NCI-H1417 (cell line): ENCODE measurements at places on chromosomes 3 and 15.

DNA sequence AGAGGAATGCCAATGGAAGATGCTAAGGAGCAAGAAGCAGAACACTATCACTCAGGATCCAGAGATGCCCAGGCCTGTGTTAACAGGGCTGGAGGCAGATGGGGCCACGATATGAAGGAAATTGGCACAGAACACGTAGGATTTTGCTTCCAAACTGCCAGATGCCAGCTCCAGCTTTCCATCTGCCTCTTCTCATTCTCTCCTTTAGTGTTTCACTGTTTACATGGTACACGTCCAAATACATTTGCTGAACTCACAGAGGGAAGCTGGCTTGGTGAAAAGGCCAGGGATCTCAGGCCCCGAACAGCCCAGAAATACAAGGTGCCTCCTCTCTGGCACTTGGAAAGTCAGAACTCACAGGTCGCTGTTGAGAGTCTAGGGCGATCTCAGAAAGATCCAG is 187.0 kb downstream of the NTRK3 start:
- DNase-seq: no peak

GRCh38 chr15:24696842-24697241 is 21.3 kb downstream of the NPAP1 start:
- DNase-seq: no peak

GRCh38 chr3:18223571-18223970 is 201.6 kb downstream of the SATB1 start:
- DNase-seq: no peak

DNA sequence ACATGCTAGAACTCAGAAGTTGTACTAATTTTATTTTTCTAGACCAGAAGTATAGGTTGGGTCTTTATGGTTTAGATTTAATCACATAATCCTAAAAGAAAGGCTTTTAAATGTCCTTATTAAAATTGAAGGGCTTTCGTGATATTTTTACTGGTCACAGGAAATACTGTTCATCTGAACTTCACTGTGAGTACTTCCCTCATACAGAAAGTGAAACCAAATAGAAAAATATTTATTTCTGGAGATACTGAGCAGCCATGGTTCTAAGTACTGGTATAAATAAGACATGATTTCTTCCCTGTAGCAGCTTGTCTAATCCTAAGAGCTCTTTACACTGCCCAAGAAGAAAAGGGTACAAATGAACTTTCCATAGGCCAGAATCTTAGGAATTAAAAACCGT is 2.0 kb downstream of the SNRK start:
- no peak for DNase-seq

DNA sequence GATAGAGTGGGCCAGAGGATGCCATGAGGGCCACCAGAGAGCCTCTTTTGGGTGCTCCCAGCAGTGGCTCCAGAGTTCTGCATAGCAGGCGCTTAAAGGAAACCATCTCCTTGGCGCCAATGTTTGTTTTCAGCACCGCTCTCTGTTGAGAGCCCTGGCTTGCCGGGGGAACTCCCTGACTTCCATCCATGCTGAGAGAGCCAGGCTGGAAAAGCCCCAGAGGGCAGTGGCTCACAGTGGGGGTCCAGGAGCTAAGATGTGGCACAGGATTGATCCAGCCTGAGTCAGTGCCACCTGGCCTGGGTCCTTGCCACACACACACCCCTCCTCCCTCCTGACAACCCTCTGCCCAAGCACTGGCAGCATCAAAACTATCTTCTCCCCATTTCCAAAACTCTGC is 50.4 kb upstream of the HACD2 start:
- peak; percentile 72 for DNase-seq

GRCh38 chr3:22713936-22714335 is 489.2 kb upstream of the UBE2E2 start:
- peak; percentile 3 for DNase-seq

GRCh38 chr3:14701676-14702075 is 26.7 kb downstream of the C3orf20 start:
- DNase-seq: no peak

DNA sequence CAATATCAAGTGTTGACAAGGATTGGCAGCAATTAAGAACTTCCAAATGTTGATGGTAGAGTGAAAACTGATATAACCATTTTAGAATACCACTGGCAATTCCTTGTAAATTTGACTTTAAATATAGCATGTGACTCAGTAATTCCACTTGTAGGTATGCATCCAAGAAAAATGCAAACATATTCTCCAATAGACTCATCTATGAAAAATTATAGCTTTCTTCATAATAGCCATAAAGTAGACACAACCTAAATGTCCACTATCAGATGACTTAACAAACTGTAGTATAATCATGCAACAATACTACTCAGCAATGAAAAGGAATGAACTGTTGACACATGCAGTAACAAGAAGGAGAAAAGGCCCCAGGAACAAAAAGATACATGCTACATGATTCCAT is 988.1 kb downstream of the FHIT start:
- no peak for DNase-seq

DNA sequence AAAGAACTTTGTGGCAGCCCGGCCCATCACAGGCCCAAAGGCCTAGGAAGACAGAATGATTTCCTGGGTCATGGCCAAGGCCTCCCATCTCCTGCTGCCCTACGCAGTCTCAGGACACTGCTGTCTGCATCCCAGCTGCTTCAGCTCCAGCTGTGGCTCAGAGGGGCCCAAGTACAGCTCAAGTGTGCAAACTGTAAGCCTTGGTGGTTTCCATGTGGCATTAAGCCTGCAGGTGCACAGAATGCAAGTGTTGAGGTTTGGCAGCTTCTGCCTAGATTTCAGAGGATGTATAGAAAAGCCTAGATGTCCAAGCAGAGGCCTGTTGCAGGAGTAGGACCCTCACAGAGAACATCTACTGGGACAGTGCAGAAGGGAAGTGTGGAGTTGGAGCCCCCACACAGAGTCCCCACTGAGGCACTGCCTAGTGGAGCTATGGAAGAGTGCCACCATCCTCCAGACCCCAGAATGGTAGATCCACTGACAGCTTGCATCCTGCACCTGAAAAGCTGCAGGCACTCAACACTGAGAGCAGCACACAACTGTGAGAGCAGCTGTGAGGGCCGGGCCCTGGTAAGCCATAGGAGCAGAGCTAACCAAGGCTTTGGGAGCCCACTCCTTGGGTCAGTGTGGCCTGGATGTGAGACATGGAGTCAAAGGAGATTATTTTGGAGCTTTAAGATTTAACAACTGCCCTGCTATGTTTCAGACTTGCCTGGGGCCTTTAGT is 208.2 kb upstream of the CMC1 start:
- DNase-seq: no peak

DNA sequence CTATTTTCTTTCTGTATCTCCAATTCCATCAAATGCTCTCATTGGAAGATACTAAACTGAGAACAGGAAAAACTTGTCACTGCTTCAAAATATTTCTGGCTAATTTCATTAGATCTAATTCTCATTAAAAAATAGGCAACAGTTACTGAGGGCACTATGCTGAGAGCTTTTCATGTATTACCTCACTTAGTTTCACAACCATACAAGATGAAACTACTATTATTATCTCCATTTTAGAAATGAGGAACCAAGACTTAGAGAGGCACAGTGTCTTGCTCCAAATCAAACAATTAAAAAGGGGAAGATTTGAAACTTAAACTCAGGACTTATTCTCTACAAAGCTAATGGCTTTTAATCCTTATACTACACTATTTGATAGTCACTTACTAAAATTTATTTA is 7.2 kb upstream of the OTOL1 start:
- no peak for DNase-seq

DNA sequence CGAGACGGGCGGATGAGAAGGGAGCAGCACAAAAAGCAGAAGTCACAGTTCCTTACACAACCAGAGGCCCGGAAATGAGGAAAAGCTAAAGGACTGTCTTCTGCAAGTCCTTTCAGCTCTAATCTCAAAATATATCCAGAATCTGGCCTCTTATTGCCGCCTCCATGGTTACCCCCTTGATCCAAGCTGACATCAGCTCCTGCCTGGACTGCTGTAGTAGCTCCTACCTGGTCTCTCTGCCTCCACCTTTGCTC is 324.0 kb upstream of the ROPN1 start:
- no peak for DNase-seq

DNA sequence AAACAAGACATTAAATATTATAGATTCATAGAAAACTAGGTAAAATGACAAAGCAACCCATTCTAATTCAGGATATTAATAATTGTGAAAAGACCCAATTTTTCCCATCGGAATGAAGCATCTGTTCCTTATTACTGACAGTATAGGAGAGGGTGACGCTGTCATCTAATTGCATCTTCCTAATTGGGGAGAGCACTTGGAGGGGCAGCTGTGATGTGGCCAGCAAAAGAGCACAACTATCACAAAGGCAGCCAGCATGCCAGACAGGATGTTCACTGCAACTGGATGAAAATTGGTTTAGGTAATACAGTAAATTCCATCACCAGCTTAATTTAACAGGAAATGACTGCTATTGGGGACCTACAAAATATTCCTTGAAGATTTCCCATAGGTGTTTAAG is 21.9 kb upstream of the MINAR1 start:
- peak; percentile 18 for DNase-seq

DNA sequence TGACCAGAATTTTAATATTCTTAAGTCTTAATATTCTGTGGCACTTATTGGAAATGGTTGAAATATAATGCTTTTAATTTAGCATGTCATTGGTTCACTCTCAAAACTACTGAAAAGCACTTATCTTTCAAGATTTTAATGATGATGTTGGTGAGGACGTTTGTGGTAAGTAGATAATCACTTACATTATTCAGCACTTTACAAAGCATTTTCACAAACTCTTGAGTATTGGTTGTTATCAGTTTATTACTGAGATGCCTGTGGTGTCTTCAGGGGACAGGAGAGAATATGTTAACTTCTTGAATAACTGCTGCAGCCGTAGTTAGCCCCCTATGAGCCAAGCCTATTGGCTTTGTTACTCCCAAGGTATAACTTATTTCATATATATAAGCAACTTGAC is 15.2 kb downstream of the TGFBR2 start:
- no peak for DNase-seq

GRCh38 chr3:16503191-16503776 is 10.2 kb downstream of the RFTN1 start:
- DNase-seq: no peak

DNA sequence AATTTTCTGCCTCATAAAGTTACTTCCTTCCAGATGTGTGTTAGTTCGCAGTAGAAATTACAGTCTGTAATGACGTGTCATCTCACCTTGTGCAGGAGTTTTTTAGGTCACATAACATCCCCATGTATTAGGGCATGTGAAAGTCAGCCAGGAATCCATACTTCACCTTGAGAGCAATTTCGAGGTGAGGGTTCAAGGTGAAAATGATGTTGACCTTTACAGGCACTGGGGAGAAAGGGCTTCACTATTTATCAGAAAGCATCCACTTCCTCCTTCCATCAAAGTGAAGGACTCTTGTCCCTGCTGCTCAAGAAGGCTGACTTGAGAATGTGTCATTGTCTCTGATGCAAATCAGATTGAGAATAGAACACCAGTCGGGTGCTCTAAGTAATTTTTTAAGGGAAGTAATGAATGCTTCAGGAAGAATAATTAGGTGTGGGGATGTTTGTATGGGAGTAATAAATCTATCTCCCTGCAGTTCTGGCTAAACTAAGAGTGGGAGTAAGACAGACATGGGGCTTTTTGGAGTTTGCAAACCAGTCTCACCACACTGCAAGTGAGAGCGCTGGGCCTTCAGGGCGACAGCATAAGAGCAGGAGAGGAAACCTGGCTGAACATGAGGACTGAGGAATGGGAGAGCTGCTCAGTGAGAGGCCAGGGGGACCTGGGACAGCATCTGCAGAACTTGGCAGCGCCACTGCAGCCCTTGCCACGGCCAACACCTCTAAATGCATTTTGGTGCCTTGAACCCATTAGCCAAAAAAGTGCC is 85.9 kb upstream of the IL12A start:
- no peak for DNase-seq

DNA sequence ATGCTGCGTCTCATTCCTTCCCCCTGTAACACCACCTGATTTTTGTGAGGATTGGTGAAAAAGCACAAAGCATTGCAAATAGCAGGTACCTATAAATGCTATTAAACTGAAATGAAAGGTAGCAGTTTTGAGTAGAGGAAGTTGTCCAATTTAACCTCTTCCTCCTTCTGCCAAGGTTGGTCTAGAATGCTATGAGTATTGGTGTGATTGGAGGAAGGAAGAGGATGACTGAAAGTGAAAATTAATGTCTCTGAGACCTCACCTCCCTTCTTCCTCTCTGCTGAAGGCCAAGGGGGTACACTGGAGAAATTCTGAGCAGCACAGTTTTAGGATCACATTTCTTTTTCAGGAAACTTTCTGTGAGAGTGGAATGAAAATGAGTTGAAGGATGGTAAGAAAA is 94.4 kb downstream of the DTWD1 start:
- DNase-seq: no peak

DNA sequence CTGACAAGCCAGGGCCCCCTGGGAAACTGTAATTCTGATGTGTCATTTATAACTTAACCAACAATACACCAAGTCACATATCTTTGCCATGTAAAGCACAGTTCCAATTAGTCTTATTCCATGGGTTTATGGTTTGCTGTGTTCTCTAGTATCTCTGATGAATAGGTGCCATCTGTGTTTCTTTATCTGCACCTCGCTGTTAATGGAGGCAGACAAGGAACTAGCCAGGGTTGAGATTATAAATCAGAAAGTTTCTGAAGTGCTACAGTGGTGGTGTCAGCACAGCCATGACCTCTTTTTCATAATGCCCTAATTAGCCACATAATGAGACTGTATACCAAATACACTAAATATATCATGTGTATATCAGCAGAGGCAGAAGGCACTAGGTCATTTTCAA is 866.4 kb downstream of the PLOD2 start:
- no peak for DNase-seq

- DNase-seq: no peak
Observed at GRCh38 chr3:12947504-12948369, 106.4 kb upstream of the RPL32 start.

- no peak for DNase-seq
Observed at GRCh38 chr15:60195611-60196010, 191.5 kb downstream of the FOXB1 start.

DNA sequence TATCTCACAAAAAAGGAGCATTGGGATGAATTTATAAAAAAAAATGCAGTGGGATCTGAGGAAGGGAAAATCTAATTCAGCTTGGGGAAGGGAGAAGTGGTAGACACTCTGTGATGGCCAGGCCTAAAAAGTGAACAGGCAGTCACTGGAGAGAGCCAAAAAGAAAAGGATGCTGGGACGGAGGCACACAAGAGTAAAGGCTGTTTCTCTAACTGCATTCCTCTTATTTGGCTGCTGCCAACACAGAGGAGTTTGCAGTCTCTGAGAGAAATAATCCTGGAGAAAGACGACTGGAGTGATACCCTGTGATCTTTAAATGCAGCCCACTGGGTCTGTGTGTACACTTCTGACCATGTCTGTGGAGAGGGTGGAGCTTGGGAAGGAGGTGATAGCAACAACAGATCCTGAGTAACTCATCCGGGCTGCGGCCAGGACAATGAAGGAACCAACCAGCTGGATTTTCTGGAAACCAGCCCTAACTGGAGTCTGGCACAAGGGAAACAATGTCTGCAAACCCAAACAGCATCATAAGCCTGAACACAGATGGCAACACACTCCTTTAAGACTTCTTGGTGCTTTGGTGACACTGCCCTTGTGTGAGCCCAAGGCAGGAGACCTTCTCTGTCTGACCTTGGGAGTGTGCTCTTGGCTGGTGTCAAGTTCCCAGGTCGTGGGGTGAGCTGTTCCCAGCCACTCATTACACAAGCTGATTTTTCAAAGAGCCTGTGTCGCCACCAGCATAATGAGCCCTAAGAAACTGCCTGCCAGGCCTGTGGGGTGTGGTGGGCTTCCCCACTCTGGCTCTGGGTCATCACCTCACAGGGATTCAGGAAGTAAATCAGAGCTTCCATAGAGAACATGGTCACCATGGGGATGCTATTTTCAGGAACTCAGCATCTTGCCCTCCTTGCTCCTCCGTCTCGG is 8.0 kb downstream of the FYCO1 start:
- DNase-seq: no peak

GRCh38 chr3:67593761-67594234 is 60.6 kb downstream of the SUCLG2 start:
- DNase-seq: no peak
